ENCODE measurements at places on chromosomes 11 and 22. TPM values are rescaled to one million over a fixed set of nuclear protein-coding genes. Genes with fewer than 3 reads are reported as not detected.

HSPB2 gene
- 0.28 TPM for total RNA-seq

USP2 gene
- total RNA-seq: 0.18 TPM

CECR2 gene
- 0.19 TPM for total RNA-seq

MS4A4A gene
- not detected for total RNA-seq

ARHGEF17 gene
- 34.0 TPM for total RNA-seq

NPAS4 gene
- not detected for total RNA-seq
